NCI-H82 (cell line): ENCODE measurements at places on chromosomes 1 and 21.

- DNase-seq: no peak
Observed at GRCh38 chr1:223631473-223631872, 34.0 kb downstream of the CAPN8 start.

GRCh38 chr1:218201601-218202000, 83.5 kb upstream of the RRP15 start:
- no peak for DNase-seq

DNA sequence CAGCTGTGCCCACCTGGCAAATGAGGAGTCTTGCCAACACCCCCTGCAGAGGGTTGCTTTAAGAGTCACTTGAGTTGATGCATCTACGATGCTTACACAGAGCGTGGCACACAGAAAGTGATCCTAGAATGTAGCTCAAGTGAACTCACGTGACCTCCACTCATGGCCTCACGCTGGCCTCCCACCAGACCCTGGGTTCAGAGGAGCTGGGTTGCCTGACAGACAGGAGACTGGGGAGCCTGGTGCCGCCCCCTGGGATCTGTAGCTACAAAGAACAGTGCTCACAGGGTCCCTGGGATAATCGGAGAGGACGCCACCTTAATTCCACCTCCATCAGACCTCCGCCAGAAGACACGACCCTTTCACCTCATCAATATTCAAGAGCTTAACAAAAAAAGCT, 81.4 kb upstream of the CASZ1 start:
- no peak for DNase-seq

GRCh38 chr1:162068301-162068700, 1.2 kb upstream of the NOS1AP start:
- DNase-seq: no peak

DNA sequence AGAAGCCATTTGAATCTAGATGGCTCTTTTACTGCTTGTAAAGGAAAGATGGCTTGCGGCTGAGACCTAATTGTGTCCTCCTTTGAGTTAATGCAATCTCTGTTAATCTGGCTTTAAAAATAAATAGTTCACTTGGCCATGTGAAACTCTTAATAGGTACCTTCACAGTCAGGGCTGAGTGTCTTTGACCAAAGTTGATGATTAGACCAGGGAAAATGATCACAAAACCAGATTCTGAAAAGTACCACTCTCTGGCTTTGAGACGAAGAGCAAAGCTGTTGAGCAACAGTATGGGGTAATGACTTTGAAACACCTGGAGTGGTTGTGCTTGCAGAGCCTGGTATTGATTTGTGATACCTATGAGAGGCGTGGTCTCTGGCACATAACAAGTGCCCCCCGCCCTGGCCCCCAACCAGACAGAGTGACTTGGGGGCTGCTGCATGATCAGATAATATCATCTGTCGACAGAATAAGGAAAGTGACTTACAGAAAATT, 4.7 kb downstream of the HUNK start:
- no peak for DNase-seq

DNA sequence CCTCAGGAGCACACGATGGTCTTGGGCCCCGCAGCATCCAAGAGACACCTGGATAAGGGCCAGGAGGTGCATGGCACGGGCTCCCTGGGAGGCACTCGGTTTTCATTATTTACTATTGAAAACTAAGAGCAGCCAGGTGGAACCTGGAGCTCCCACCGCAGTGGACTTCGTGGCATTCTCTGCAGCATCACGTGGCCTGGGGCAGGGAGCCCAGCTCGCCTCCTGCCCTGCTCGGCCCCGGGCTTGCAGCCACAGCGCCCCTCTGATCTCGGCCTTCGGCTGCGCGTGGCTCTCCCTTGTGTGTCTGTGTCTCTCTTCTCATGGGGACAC, 121.6 kb downstream of the SIK1 start:
- DNase-seq: no peak

DNA sequence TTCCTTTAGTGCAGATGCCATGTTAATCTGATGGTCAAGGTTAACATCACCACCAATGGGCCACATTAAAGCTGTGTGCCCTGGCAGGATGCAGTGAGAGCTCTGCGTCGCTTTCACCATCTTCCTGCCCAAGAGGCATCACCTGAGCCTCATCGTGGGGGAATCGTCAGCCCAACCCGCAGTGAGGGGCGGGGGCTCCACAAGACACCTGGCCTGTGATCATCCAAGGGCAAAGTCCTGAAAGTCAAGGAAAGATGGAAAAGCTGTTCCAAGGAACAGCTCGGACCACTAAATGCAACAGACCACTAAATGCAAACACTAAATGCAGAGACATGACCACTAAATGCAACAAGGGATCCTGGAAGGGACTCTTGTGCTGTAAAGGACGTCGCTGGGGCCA, 49.9 kb downstream of the WDR4 start:
- no peak for DNase-seq

GRCh38 chr1:116753312-116753711, 918 bp upstream of the CD2 start:
- DNase-seq: no peak
